T-helper 17 cell (primary cell): ENCODE measurements at places on chromosomes 16 and 17. TPM values are rescaled to one million over a fixed set of nuclear protein-coding genes. Genes with fewer than 3 reads are reported as not detected.

Gene KRTAP16-1
- total RNA-seq: 0.17 TPM

DNA sequence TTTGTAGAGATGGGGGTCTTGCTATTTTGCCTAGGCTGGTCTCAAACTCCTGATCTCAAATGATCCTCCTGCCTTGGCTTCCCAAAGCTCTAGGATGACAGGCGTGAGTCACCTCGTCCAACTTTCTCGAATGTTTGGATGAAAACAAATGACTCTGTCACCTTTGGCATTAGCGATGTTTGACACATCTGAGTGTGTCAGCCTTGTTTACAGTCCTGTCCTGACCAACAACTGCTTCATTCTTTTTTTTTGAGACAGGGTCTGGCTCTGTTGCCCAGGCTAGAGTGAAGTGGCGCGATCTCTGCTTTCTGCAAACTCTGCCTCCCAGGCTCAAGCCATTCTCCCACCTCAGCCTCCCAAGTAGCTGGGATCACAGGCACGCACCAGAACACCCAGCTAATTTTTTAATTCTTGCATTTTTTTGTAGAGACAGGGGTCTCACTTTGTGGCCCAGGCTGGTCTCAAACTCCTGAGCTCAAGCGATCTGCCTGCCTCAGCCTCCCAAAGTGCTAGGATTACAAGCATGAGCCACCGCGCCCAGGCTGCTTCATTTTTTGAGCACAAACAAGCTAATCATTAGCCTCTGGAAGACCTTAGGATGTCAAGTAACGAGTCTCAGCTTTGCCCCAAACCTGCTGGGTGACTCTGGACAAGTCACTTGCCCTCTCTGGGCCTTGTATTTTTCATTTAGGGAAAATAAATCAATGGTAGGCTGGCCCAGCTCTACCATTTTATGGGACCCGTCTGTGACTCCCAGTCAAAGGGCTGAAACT, 7.4 kb downstream of the MYH11 start:
- H3K27me3 ChIP-seq: peaks cover 17% of the 10 kb centered on the region
- H3K27ac ChIP-seq: no peak overlapping the region
- no peak overlapping the region for H3K4me3 ChIP-seq
- peaks cover 2% of the 10 kb centered on the region for H3K36me3 ChIP-seq
- peaks cover 2% of the 10 kb centered on the region for H3K4me1 ChIP-seq
- DNase-seq: no peak

DNA sequence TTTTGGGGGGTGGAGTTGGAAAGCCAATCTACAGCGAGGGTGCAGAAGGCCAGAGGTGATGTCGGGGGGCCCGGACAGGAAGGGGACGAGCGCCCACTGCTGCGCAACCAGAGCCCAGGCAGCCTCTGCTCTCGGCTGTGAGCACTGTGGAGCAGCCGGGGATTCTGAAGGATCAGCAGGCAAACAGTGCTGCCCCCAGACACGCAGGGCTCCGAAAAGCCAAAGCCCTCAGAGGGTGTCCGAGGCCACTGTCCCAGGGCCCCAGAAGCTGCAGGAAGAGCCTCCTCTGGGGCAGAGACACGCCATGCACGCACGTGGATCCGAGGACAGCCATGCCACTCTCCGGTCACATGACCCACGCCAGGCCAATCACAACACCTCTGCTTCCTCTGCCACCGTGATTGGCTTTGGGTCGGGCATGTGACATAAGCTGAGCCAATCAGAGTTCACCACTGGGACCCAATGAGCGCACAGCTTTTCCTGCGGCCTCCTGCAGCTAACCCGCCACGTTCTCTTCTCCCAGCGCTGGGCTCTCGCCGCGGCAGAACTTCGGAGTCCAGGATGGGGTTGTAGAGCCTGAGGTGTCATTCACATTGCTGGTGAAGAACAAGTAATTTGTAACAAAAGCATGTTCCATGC, 40.7 kb downstream of the ACTG1 start:
- no peaks in the 10 kb centered on the region for H3K36me3 ChIP-seq
- no peak overlapping the region for H3K4me3 ChIP-seq
- peaks cover 4% of the 10 kb centered on the region for H3K4me1 ChIP-seq
- no peaks in the 10 kb centered on the region for H3K27me3 ChIP-seq
- no peak for DNase-seq
- H3K27ac ChIP-seq: no peak overlapping the region

- no peak for DNase-seq
- peaks cover 2% of the 10 kb centered on the region for H3K4me1 ChIP-seq
- no peak overlapping the region for H3K4me3 ChIP-seq
- peaks cover 2% of the 10 kb centered on the region for H3K36me3 ChIP-seq
Measured at GRCh38 chr16:85269165-85269564, 156.9 kb upstream of the CIBAR2 start.

DNA sequence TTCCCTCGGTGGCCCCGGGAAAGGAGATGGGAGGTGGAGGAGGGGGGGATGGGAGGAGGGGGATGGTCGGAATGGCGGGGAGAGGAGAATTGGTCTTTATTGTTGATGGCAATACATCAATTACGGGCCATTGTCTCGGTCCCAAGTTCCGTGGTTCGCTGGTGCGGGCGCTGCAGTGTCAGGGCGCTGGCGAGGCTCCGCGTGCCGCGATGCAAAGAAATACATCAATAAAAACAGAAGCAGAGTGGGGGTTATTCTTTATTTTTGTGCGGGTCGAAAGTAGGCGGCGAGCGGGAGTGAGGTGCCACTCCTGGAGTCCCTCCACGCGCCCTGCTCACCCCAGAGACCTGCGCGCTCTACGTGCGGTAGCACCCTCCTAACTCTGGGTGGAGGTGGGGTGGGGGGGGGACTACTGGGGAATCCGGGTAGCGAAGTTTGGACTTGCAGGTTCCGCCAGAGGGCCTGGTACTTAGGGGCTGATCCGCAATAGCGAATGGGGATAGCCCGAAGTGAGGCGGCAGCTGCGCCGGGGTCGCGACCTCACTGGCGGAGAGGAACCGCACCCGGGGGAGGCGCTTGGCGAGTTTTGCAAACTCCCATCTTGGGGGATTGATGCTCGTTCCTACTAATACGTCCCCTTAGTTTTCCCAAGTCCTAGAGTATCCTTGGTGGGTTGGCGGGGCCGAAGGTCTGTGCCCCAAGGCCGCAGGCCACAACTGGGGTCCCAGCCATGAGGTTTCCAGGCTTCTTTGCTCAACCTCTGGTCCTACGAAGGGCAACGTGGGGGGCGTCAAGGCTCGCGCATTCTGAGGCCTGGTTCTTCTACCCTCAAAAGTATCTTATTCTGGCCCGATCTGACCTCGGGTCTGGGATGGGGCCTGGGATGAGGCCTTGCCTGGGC, 3.5 kb upstream of the SALL1 start:
- H3K27me3 ChIP-seq: peaks cover 63% of the 10 kb centered on the region
- H3K27ac ChIP-seq: no peak overlapping the region
- H3K4me1 ChIP-seq: peaks cover 7% of the 10 kb centered on the region
- peaks cover 5% of the 10 kb centered on the region for H3K36me3 ChIP-seq

Gene HELZ
- 164 TPM for total RNA-seq
